ENCODE measurements at places on chromosomes 3 and 15.

DNA sequence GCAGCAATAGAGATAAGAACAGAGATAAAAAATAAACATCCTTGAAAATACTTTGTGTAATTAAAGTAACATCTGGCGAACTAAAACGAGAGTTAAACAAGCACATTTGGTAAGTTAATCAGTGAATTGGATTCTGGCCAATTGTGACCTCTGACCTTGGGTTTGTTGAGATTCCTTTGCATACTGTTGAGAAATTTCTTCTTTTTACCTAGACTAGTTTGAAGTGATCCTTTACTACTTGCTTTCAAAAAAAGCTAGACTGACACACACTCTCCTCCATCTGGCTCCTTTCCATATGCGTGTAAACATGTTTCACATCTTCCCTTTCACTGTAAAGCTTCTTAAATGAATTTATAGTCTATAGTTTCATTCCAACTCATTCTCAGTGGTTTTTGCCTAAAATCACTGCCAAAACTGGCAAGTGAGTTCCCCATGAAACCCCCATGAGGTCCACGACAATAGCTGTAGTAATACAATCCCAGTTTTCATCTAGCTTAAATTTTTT, 17.3 kb upstream of the GBE1 start:
- DNase-seq: no peak

DNA sequence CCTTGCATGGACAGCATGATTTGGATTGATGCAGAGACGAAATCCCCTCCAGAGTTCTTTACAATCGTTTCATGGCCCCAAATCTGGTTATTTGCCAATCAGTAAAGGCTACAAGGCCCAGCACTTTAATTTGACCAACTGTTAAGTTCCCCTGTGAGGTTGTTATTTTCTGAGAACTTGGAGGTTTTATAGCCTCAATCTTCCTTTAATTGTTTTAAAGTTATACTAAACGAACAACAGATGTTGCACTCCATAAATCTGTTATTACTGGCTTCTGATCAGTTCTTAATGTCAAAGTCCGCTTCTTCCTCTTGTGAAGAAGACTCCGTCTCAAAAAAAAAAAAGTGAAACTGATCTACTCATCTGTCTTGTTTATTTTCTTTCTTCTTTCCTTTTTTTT, 30.8 kb downstream of the LARP6 start:
- DNase-seq: no peak

DNA sequence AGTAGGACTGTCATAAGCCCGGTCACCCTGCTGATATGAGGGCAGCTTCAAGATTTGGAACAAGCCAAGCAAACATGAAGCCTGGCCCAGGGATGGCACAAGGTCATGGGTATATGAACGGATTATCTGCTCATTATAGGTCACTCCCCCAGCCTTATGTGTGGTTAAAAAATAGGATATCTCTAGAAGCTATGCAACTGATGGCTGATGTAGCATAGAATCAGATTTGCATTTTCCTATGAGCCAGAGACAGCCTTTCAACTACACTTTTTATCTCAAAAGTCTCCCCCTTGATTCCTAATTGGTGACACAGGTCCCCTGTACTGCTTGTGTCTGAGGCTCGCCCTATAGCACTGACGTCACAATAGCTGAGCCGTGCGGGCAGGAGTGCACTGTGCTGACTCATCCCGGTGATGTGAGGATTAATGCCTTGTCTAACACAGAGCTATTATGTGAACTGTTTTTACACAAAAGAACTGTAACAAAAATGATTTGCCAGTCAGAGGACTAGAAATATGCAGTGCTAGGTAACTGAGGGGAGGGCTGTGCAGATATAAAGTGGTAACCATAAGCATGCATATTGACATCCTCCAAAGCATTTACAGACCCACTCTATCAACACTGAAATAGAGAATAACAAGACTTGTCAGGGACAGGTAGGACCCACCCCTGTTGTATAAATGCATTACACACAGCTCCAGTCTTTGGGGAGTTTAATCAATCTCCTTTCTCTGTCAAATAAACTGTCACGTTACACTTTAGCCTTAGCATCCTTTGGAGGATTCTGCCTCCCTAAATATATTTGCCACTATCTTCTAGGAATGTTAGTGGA, 204.9 kb downstream of the TIGIT start:
- DNase-seq: no peak

DNA sequence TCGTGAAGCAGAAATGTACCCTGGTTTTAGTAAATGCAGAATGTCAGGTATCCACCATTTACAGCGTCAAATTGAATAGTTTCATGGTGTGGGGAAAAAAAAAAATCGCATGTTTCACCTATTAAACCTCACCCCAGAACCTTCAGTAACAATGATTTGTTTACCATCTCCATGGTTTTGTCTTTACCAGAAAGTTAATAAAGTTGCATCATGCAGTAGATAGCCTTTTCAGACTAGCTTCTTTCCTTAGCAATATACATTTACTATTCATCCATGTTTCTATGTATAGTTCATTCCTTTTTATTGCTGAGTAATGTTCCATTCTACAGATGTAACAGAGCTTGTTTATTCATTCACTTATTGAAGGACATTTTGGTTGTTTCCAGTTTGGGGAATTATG, 1066.1 kb downstream of the FHIT start:
- no peak for DNase-seq

- DNase-seq: no peak
These were observed 45.4 kb downstream of the FOXL2 start for GRCh38 chr3:138901567-138901966.

- peak; percentile 5 for DNase-seq
These were observed 251.1 kb downstream of the TJP1 start for GRCh38 chr15:29570948-29571791.

DNA sequence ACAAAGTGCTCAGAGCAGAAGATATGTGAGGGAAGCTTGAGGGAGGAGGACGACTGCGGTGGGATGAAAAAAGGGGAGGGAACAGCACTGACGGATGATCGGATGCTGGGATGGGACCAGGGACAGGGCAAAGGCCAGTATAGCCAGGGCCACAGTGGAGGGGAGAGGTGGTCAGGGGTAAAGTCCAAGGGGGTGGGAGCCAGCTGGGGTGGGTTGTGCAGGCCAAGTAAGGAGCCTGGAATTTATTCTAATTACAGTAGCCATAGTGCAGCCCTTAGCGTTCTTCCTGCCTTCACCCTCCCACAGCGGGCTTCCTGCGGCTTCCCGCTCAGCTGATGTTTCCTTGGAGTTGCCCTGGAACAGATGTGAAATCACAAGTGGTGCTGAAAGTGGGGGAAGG, 7.6 kb upstream of the APEH start:
- no peak for DNase-seq

GRCh38 chr3:165210132-165210531, 13.9 kb upstream of the SLITRK3 start:
- no peak for DNase-seq

GRCh38 chr3:125460233-125460632, 59.8 kb downstream of the SNX4 start:
- no peak for DNase-seq

- no peak for DNase-seq
These were observed 92.0 kb downstream of the FAM43A start for GRCh38 chr3:194777729-194778128.

GRCh38 chr3:34782871-34783270, 856.5 kb upstream of the ARPP21 start:
- DNase-seq: no peak

DNA sequence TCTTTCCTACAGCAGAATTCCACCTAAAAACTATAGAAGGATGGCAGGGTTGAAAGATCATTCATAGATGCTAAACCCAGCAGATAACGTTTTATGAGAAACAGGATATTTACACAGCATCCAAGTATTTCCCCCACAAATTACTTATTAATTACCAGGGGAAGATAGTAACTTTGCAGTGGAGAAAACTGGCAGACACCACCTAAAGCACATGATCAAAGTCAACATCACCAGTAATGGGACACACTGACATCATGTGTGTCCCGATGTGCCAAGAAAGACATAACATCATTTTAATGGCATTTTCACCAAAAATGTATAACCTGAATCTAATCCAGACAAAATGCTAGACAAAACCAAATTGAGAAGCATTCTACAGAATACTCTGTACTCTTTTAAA, 220.4 kb upstream of the THBS1 start:
- no peak for DNase-seq

GRCh38 chr3:30742796-30743619, 136.6 kb downstream of the TGFBR2 start:
- DNase-seq: no peak

DNA sequence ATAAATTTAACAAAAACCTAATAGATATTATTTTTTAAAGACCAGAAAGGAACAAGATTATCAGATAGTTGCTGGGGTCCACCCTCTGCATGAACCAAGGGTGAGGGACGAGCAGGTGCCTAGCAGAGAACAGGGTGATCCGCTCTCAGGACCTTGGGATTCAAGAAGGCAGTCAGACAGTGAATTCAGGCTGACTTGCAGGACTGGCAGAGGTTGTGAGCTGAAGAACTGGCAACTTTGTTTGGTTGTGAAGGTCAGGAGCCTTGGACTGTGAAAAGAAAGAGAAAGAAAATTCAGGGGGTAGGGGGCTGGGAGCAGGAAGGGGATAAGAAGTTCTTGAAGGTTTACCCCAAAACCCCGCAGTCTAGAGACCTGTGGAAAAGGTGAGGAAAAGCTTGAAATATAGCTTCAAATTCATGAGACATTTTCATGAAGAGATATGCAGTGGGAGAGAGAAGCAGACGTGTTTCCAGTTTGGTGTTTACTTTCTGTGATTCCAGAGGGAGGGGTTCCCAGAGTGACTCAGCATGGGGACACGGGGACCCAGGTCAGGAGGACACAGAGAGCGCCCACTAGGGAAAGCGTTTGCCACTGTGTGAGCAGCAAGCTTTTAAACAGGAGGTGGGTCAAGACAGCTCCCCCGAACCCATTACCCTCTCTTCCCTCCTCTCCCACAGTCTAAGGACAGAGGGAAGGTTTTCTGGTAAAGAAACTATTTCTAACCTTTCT, 217.2 kb upstream of the UMPS start:
- DNase-seq: no peak

DNA sequence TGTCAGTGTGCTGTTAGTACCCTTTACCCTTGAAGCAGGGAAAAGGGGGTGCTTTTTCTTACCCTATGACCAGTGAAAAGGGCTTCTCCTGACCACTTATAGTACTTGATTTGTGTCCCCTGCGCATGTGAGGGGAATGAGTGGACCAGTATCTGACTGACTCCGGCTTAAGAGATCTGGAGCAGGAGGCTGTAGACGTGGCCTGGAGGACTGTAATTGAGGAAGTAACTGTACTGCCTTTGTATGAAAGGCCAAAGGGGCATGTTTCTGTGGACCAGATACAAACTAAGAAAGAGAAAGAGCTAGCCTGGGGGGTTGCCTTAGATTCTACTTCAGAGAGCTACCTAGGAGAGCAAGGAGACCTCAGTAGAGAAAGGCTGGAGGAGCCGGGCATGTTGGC, 89.9 kb upstream of the TBL1XR1 start:
- DNase-seq: no peak

GRCh38 chr15:48086133-48086532, 34.7 kb upstream of the SLC24A5 start:
- no peak for DNase-seq

GRCh38 chr15:48833526-48834239, 22.8 kb upstream of the CEP152 start:
- no peak for DNase-seq

DNA sequence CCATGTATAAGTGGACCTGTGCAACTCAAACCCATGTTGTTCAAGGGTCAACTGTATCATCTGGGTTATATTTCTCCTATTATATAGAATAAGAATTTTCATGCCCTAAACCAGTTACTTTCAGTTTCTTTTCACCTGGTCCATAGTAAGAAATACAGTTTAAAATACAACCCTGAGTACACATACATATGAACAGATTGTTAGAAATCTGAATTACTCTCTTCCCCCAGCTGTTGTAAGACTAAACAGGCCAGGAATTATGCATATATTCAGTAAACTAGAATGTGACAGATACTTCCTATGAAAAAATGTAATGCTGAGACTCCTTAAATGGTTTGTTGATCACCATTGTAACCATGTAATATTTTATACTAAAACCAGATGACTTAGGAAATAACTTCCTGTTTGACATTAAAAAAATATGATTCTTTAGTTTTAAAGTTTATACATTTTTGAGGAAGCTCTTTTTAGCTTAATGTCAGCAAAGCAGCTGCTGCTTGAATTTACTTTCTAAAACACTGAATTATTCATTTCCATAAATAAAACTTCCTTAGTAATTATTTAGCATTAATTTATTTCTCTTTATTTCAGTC, 52.5 kb upstream of the ZCWPW2 start:
- no peak for DNase-seq

- DNase-seq: no peak
These were observed 106.8 kb upstream of the GPR149 start for GRCh38 chr3:154536751-154537150.

DNA sequence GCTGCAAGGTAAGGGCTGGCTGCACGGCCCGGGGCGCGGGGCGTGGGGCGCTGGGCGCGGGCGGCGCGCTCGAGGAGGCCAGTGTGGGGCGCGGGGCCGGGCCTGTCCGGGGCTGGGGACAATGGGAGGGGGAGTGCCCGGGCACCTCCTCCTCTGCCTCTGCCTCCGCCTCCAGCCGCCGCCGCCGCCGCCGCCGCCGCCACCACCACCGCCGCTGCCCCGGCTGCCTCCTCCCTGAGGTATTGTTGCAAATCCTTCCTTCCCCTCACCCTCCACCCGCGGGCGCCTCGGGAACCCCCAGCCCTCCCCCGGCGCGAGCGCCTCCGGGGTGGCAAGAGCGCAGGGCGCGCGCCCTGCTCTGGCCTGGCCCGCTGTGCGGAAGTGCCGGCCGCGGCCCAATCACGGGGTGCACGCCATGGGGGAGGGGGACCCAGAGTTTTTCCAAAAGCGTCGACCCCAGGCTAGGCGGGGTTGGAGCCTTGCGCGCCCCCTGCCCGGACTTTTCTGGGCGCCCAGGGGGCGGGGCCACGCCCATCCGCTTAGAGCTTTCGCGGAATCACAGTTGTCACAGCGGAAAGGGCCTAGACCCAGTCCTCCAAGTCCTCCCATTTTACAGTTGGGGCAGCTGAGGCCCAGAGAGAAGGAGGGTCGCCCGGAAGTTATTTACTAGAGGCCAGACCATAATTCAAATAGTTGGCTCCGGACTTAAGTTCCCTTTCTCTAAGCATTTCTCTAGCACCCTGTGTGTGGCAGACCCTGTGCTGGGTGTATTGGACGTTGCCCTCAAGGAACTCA, at the start of gene LPP:
LPP (plus strand) TSS at position 144 of the 795 bp plus-strand sequence. CDS start 251,964 bp downstream, outside the sequence.
- peak; percentile 69 for DNase-seq

DNA sequence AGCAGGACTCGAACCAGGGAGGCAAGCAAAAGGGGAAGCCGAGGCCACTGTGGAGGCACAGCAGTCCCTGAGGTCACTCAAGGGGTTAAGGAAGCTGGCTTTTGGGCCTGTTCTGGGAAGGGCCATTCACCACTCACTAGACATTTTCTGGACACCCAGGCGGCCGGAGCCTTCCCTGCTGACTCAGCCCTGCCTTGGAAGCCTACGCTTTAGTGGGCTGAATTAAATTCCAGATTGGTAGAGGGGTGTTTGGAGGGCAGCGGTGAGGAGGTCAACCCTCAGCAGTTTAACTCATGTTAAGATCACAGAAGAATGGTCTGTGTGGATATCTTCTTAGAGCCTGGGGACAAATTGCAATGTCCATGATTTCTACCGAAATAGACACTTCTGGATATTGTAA, 152.8 kb downstream of the GABRG3 start:
- DNase-seq: no peak

Data from stimulated activated CD4-positive, alpha-beta T cell treated with anti-CD3 and anti-CD28 coated beads, Interleukin-2, amount 100 ng/mL, for 48 hours (primary cell).